ENCODE measurements at places on chromosomes 3 and 15. TPM values are rescaled to one million over a fixed set of nuclear protein-coding genes. Genes with fewer than 3 reads are reported as not detected.

SLC22A13 gene
- 0.41 TPM for total RNA-seq

ATP8B4 gene
- total RNA-seq = 0.18 TPM

NPTN gene
- 51.0 TPM for total RNA-seq

EPHB3 gene
- 13.4 TPM for total RNA-seq

ARNT2 gene
- 57.1 TPM for total RNA-seq

ST8SIA2 gene
- 25.5 TPM for total RNA-seq

DOCK3 gene
- 5.0 TPM for total RNA-seq

TMEM212 gene
- total RNA-seq = not detected

LRRC31 gene
- total RNA-seq = not detected

SAXO2 gene
- total RNA-seq = 3.9 TPM

MKRN2OS gene
- not detected for total RNA-seq

SAMD7 gene
- total RNA-seq = not detected

GCSAM gene
- total RNA-seq = not detected

IL16 gene
- 0.05 TPM for total RNA-seq

FETUB gene
- not detected for total RNA-seq

DNA sequence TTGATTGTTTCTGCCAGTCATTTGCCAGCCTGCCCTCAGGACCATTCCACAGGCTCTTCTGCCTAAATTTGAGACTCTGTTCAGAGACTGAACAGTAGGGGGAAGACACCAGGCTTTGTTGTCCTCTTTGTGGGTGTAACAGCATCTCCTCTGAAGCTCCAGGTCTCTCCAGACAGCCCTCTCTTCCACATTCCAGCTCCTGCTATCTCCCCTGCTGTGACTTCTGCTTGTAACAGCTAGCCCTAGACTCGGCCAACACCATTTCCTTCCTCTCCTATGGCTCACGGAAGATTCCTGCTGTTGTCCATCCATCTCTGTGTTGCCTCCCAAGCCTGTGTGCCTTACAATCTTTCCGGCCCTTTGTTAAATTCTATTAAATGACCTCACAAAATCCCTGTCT, 40.2 kb downstream of the SUCLG2 start:
- H3K4me3 ChIP-seq = no peak overlapping the region
- DNase-seq = no peak
- no peaks in the 10 kb centered on the region for H3K4me1 ChIP-seq

- no peak overlapping the region for H3K27ac ChIP-seq
- no peak for DNase-seq
Measured at GRCh38 chr3:4411236-4411635, 55.8 kb downstream of the SUMF1 start.

GRCh38 chr3:120741837-120742197, 499 bp downstream of the RABL3 start:
- H3K36me3 ChIP-seq = peaks cover 14% of the 10 kb centered on the region
- peak overlapping the region; percentile 94 for H3K4me3 ChIP-seq
- H3K4me1 ChIP-seq = peaks cover 36% of the 10 kb centered on the region

DNA sequence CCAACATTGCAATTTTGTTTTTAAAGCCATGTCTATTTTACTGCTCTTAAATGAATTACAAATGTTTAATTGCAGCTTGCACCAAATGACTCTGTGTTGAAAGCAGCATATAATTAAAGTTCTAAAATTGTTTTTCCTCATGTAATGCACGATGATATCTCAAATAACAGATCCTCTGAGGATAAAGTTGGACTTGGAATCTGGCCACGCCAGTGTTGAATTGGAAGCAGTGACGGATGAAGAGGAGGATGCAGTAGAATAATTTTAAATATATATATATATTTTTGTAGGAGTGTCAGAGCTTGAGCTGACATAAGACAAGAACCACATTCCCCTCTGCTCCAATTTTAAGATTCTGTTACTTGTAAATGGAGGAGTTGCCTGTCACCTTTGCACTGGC, 406.6 kb upstream of the DPPA4 start:
- H3K27ac ChIP-seq = no peak overlapping the region
- no peak overlapping the region for H3K4me3 ChIP-seq
- no peaks in the 10 kb centered on the region for H3K36me3 ChIP-seq
- DNase-seq = no peak
- no peaks in the 10 kb centered on the region for H3K27me3 ChIP-seq
- H3K4me1 ChIP-seq = no peaks in the 10 kb centered on the region

DNA sequence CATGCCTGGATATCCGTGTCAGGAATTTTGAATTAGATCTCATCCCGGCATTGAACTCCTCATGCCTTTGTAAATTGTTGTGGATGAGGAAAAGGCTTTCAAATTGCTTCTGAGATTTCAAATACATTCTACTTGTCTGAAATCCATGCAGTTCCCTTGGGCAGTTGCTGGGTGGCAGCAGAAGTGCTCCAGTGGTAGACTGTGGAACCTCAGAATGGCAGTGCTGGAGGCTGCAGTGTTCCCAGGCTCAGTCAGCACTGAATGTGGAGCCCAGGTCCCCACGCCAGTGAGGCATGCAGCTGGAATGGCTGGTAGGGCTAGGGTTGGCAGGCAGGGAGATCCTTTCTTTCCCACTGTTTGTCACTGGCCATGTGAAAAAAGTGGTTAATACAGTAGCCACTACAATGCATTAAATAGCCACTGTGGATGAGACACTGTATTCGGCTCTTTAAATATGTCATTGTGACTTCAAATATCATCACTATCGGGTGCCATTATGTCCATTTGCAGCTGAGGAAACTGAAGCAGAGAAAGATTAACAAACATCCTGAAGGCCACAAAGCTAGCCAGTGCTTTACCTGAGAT, 98.6 kb downstream of the TPRG1 start:
- no peak overlapping the region for H3K4me3 ChIP-seq
- no peaks in the 10 kb centered on the region for H3K27me3 ChIP-seq
- H3K36me3 ChIP-seq = no peaks in the 10 kb centered on the region
- no peaks in the 10 kb centered on the region for H3K4me1 ChIP-seq
- DNase-seq = peak; percentile 4
- no peak overlapping the region for H3K27ac ChIP-seq

- no peak overlapping the region for H3K27ac ChIP-seq
- H3K4me1 ChIP-seq = no peaks in the 10 kb centered on the region
- no peak overlapping the region for H3K4me3 ChIP-seq
- no peaks in the 10 kb centered on the region for H3K36me3 ChIP-seq
- no peaks in the 10 kb centered on the region for H3K27me3 ChIP-seq
- no peak for DNase-seq
Measured at GRCh38 chr3:123486460-123486859, 37.6 kb upstream of the ADCY5 start.

- peaks cover 23% of the 10 kb centered on the region for H3K4me1 ChIP-seq
- H3K4me3 ChIP-seq = no peak overlapping the region
- H3K27ac ChIP-seq = no peak overlapping the region
- H3K27me3 ChIP-seq = no peaks in the 10 kb centered on the region
Measured at GRCh38 chr3:195095704-195096036, 175.3 kb downstream of the XXYLT1 start.

DNA sequence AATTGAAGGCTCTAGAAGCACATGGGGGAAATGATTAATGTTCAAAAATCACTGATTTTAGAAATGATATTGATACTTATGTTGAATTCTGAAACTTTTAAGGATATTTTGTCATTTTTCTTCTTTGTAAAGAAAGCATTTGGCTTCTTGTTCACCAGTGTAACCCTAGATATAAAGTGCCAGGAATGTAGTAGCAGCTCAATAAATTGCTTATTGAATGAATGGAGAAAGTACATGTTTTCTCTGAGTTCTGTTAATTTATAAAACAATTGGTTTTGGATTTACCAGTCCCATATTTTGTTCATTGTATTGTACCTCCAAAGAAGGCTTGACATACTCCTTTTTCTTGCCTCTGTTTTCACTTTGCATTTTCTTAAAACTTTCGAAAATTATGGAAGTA, 2.4 kb downstream of the PLCL2 start:
- H3K27me3 ChIP-seq = no peaks in the 10 kb centered on the region
- H3K27ac ChIP-seq = no peak overlapping the region
- peaks cover 38% of the 10 kb centered on the region for H3K4me1 ChIP-seq
- H3K36me3 ChIP-seq = no peaks in the 10 kb centered on the region
- no peak for DNase-seq
- peak overlapping the region; percentile 61 for H3K4me3 ChIP-seq

DNA sequence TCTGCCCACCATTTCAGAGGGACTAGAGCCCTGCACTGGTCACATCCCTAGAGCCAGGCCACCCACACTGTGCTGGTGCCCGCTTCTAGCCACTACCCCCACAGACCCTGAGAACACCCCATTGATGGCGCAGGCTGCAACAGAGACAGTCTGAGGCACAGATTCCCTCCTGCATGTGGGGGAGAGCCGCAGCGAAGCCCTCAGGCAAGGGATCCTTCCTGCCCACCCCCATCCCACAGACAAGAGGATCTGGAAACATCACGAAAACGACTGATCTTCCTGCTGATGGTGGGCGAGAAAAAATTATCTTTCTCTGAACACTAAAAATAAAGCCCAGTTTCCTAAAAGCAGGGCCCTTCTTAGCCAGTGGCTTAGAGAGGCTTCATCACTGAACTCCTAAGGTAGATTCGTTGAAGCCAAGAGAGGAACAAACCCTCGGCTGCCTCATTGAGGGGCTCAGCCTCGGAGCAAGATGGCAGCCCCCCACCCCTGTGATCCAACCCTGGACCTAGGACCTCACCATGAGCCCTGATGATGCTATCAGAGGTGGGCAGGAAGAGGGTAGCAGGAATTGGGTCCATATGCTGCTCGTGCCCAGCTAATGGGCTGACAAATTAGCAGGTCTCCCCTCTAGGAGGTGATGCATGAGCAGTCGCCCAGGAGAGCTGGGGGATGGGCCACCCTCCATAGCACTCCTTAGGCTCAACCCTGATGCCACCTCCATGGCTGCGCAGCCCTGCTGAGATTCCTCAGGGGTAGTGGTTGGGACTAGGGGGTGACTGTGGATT, 54.5 kb downstream of the CACNA2D2 start:
- H3K27ac ChIP-seq = no peak overlapping the region
- no peak for DNase-seq
- no peaks in the 10 kb centered on the region for H3K27me3 ChIP-seq
- H3K36me3 ChIP-seq = no peaks in the 10 kb centered on the region

GRCh38 chr3:147333098-147333497, 73.2 kb downstream of the ZIC4 start:
- no peaks in the 10 kb centered on the region for H3K36me3 ChIP-seq
- H3K27me3 ChIP-seq = peaks cover 46% of the 10 kb centered on the region
- no peak overlapping the region for H3K4me3 ChIP-seq
- no peak for DNase-seq
- H3K27ac ChIP-seq = no peak overlapping the region
- H3K4me1 ChIP-seq = no peaks in the 10 kb centered on the region

DNA sequence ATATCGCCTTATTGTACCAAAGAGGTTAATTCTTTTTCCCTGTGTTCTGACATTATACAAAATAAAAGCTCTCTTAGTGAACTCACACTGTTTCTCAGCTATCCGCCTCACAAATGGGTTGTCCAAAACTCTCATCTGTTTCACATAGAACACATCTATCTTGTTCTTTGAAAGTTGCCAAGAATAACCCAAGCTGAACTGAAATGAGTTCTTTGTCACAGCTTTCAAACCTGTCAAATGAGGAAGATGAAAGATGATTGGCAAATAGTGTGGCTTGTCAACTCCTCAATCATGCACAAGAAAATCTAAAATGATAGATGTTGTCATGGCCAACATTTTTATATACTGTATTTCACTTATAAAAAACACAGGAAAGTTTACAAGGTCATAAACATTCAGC, 168.1 kb upstream of the OSTN start:
- no peak for DNase-seq
- no peaks in the 10 kb centered on the region for H3K27me3 ChIP-seq
- H3K36me3 ChIP-seq = no peaks in the 10 kb centered on the region
- H3K4me3 ChIP-seq = no peak overlapping the region
- no peaks in the 10 kb centered on the region for H3K4me1 ChIP-seq

- DNase-seq = no peak
- H3K4me1 ChIP-seq = no peaks in the 10 kb centered on the region
- H3K27me3 ChIP-seq = no peaks in the 10 kb centered on the region
- H3K27ac ChIP-seq = no peak overlapping the region
- no peaks in the 10 kb centered on the region for H3K36me3 ChIP-seq
Measured at GRCh38 chr3:171245796-171246765, 214.1 kb downstream of the TNIK start.

GRCh38 chr15:101533371-101534140, 44.0 kb upstream of the PCSK6 start:
- H3K4me3 ChIP-seq = no peak overlapping the region
- no peaks in the 10 kb centered on the region for H3K36me3 ChIP-seq
- peak overlapping the region; percentile 57 for H3K27ac ChIP-seq
- H3K27me3 ChIP-seq = peaks cover 22% of the 10 kb centered on the region
- H3K4me1 ChIP-seq = peaks cover 23% of the 10 kb centered on the region

DNA sequence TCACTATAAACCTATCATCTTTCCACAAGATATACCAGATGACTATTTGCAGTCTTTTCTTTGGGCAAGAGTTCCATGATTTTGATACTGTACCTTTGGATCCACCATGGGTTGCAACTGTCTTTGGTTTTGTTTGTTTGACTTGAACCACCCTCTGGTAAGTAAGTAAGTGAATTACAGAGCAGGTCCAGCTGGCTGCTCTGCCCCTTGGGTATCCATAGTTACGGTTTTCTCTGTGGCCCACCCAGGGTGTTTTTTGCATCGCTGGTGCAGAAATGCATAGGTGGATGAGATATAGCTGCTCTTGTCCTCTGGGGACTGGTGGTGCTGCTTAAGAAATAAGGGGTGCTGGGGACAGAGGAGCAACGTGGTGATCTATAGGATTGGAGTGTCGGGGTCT, 33.8 kb downstream of the CHDH start:
- no peak overlapping the region for H3K4me3 ChIP-seq
- no peak overlapping the region for H3K27ac ChIP-seq
- H3K27me3 ChIP-seq = no peaks in the 10 kb centered on the region
- DNase-seq = no peak
- no peaks in the 10 kb centered on the region for H3K36me3 ChIP-seq

GRCh38 chr3:133999891-134000685, 29.6 kb downstream of the SLCO2A1 start:
- no peak overlapping the region for H3K4me3 ChIP-seq
- H3K27ac ChIP-seq = peak overlapping the region; percentile 76
- peaks cover 12% of the 10 kb centered on the region for H3K27me3 ChIP-seq
- no peaks in the 10 kb centered on the region for H3K4me1 ChIP-seq

DNA sequence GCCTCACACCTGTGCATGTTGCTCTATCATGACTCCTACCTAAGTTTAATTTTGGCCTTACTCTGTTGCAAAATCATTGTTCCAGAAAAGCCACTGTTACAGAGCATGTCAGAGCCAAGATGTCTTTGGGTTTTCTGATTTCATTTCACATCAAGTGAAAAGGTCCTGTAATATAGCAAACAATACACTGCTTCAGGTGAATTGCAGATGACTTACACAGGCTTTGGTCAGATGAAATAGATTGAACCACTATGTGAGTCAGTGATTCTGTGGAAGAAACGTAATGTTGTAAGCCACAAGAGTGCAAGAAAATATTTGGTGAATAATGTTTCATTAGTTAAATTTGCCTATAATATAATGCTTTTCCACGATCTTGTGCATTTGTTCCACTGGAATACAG, 22.7 kb downstream of the EBLN2 start:
- H3K27ac ChIP-seq = no peak overlapping the region
- H3K4me1 ChIP-seq = no peaks in the 10 kb centered on the region
- DNase-seq = no peak
- no peak overlapping the region for H3K4me3 ChIP-seq
- peaks cover 9% of the 10 kb centered on the region for H3K27me3 ChIP-seq
- H3K36me3 ChIP-seq = no peaks in the 10 kb centered on the region

GRCh38 chr3:169575381-169575780, 88.1 kb downstream of the MECOM start:
- H3K36me3 ChIP-seq = peaks cover 2% of the 10 kb centered on the region
- DNase-seq = no peak
- peaks cover 20% of the 10 kb centered on the region for H3K27me3 ChIP-seq
- H3K4me1 ChIP-seq = peaks cover 45% of the 10 kb centered on the region
- no peak overlapping the region for H3K4me3 ChIP-seq

Measured in neural crest cell (in vitro differentiated cells).